ENCODE measurements at places on chromosomes 4 and X.

DNA sequence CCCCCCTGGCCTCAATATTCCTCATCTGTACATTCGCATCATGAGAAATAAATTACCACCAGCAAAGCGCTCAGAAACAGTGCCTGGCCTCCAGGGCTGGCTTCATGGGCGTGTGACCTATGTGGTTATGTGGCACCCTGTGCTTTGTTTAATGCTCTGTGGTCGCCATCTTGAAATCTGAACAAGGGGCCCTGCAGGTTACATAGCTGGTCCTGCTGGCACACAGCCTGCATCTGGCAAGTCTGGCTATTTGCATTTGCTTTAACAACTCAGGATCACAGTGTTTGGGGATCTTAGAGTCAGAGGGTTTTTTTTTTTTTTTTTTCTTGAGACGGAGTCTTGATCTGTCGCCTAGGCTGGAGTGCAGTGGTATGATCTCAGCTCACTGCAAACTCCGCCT, 9.9 kb downstream of the FOXP3 start:
- DNase-seq, result no peak

DNA sequence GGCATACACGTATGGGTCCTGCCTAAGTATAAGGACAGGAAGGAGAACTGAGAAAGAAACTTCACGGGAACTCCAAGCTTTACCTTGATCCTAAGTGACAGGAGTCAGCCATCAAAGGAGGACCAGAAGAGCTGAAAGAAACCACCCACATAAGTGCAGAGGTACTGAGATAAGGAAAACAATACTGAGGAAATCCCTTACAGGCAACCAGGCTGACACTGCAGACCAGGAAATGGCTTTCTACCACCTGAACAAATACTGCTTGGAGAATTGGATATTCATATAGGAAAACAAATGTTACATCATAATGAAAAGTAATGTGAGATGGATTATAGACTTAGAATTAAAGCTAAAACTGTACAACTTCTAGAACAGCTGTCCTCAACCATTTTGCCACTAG, 127.0 kb downstream of the IL15 start:
- DNase-seq, result no peak

- no peak for DNase-seq
Measured at GRCh38 chrX:124518885-124519284, 172.5 kb downstream of the SH2D1A start.

DNA sequence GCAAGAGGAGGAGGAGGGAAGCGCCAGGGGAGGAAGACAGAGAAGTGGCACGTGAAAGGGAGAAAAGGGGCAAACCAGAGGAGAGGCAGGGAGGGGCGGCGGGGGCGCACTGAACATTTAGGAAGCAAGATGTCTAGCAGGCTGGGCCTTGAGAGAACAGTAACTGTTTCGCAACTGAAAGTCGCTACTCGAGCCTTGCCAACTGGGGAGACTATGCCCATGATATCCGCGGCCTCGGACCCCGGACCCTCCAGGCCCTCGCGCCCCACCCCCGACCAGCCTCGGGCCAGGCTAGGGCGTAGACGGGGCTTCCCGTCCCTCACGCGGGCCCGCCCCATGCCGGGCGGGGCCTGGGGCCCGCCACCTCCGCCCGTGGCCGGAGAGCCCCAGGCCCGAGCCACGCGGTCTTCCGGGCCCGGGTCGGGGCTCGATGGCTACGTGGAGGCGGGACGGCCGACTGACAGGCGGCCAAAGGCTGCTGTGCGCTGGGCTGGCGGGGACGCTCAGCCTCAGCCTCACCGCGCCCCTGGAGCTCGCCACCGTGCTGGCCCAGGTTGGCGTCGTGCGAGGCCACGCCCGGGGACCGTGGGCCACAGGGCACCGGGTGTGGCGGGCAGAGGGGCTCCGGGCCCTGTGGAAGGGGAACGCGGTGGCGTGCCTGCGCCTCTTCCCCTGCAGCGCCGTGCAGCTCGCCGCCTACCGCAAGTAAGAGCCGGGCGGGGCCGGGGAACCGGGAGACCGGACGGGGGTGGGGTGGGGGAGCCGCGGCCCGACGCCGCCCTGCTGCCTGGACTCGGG, at the start of gene SLC25A43:
Gene SLC25A43, plus strand, starts transcription at position 363 of the 798 bp plus-strand sequence. Its CDS starts 68 bp downstream, at position 431.
- peak; percentile 25 for DNase-seq

DNA sequence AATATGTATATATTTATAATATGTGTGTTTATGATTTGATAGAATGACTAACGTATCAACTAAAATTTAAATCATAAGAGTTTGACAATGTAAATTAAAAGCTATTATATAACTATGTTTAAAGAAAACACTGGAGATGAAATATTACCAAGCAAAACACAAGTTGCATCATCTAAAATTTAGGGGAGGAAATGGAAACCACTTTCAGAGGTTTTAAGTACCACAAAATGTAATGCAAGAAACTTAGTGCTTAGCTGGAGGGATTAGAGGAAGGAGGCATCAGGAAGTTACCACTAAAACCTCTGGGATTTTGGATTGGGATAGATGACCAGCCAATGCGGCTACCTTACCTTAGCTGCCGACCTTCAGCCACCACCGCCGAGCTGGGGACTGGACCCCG, 1192.1 kb upstream of the PRKX start:
- no peak for DNase-seq

DNA sequence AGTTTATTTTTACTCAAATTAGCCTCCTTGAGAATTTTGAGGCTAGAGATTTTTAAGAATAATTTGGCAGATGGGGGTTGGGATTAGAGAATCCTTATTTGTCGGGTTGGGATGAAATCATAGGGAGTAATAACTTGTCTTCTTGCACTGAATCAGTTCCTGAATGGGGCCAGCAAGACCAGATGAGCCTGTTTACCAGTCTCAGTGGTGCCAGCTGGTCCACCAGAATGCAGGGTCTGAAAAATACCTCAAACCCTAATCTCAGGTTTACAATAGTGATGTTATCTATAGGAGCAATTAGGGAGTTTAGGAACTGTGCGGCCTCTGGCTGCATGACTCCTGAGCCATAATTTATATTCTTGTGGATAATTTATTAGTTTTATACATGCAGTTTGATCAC, 705.9 kb upstream of the AGA start:
- no peak for DNase-seq

- DNase-seq, result no peak
Measured at GRCh38 chr4:6815029-6815836, 32.7 kb downstream of the KIAA0232 start.

DNA sequence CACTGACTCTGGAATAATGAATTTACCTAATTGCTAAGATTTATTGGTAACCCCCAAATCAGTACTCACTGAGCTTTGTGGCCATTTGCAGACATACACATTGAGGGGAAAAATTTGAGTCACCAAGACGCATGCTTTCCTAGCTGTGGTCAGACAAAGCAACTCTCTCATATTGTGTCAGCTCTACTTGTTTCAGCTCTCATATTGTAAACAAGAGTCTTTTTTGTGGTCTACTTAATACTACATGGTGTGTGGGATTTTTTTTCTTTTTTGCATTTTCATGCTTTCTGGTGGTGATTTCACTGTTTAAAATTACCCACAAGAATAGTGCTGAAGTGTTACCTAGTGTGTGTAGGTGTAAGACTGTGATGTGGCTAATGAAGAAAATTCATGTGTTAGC, 428.2 kb upstream of the GALNT7 start:
- no peak for DNase-seq

- DNase-seq, result no peak
Measured at GRCh38 chrX:46477435-46477834, 67.8 kb downstream of the ZNF674 start.

DNA sequence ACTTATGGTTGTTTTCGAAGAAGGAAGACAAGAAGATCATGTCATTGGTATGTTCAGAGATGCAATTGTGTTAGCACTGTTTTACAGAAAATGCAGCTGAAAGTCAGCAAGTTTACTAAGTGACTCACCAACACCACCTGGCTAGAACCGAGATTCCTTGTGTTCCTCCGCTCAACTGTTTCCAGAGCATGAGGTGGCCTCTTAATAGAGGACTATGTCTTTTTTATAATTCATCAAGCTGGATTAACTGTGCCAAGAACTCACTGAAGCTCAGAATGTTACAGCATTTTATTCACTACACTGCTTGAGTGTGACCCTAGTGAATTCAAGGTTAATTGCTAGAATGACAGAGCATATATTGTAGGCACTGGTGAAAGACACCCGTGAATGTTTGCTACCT, 1573.5 kb upstream of the TENM3 start:
- no peak for DNase-seq

DNA sequence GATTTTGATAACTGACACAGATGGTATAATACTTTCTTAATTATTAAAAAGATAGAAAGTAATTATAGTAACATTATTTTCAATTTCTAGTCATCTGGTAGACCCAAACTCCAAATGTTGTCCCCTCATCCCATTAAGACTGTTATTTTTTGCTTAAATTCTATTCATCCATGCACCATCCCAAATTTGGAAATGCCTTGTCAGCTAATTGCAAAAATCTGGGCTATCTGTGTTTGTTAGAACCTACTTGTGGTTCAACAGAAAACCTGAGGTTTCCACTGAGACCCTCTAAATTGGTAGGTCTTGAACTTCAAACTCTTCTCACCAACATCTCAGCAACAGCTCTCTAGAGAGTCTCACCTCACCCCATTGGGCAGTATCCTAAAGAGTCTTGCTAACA, 172.2 kb upstream of the ADGRL3 start:
- DNase-seq, result no peak

DNA sequence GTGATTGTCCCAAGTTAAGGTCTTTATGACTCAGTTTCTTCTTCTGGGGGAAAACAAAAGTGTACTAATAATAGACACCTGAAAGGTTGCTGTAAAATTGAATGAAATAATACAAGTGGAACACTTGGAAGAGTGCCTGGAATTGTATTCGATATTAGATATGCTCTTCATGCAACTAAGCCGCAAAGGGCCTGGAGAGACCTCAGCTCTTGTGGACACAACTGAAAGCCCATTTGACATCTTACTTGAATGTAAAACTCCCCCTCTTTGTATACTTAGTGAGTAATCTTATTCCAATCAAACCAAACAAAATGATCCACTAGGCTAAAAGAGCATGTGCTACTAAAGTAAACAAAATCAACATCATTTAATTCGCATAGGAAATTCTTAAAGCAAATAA, 511 bp upstream of the MAP9 start:
- DNase-seq, result no peak

- DNase-seq, result peak; percentile 41
Measured at GRCh38 chrX:155148724-155149537, 67.3 kb upstream of the VBP1 start.

- DNase-seq, result no peak
Measured at GRCh38 chr4:11469650-11470437, 41.1 kb upstream of the HS3ST1 start.

- DNase-seq, result no peak
Measured at GRCh38 chr4:37909332-37910090, 18.6 kb downstream of the TBC1D1 start.

DNA sequence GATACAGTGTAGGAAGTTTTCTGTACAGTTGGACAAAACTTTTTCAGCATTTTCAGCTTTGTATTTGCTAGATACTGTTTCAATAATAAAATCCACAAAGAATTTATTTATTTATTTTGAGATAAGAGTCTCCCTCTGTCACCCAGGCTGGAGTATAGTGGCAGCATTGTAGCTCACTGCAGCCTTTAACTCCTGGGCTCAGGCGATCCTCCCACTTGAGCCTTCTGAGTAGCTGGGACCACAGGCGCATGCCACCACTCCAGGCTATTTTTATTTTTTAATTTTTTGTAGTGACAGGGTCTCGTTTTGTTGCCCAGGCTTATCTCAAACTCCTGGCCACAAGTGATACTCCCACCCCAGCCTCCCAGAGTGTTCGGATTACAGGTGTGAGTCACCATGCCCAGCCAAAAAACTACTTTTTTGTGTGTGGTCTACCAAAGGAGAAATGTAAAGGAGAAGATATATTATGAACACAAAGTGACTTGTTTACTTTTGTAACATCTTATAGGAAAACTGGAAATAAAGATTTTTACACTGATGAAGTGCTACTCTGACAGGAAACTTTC, 13.0 kb upstream of the SOWAHD start:
- DNase-seq, result no peak

- DNase-seq, result no peak
Measured at GRCh38 chr4:74612837-74613236, 167.9 kb downstream of the AREG start.

GRCh38 chrX:16836371-16836770, 33.8 kb downstream of the RBBP7 start:
- DNase-seq, result peak; percentile 3

- no peak for DNase-seq
Measured at GRCh38 chr4:109389369-109390114, 44.1 kb upstream of the SEC24B start.

GRCh38 chr4:103757631-103758030, 37.8 kb upstream of the TACR3 start:
- DNase-seq, result no peak

- no peak for DNase-seq
Measured at GRCh38 chrX:104013158-104013557, 350 bp downstream of the H2BW1 start.

GRCh38 chrX:149528381-149528780, 12.4 kb upstream of the EOLA1 start:
- DNase-seq, result no peak

DNA sequence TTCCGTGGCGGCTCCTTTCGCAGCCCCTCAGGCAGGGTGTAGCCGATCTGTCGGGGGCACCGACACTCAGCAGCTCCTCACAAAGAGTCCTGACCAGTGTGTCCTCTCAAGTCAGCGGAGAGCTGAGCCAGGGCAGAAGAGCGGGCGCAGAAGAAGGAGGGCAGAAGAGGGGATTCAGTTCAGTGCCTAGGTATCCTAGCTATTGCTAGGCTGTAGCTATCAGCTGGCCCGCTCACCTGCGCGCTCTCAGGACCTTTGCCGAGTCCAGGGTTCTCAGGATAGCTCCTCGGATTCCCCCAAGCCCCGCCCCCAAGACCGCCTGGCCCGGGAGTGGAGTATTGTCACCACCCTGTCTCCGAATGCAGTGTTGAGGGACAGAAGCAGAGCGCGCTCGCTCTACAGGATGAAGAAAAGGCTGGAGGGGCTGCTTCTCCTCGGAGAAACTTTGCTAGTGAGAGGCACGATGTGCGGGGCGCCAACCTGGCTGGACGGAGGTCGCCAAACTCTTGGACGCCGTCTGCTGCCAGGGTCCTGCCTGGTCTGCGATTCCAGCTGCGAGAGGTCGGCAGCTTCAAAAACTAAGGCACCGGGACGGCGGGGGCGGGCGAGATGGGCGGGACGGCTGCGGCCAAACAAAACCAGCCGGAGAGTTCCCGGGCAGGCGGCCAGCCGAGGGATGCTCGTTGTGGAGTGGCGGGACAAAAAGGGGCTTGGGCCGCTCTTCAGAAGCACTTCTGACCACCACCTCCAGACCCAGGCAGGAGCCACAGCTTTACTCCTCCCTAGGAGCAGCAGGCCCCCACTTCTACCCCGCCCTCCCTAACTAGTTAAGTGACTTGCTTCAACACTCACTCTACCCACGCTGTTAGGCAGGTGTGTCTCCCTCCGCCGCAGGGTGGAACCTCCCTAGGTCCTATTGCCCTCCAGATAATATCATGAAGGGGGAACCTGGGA, at the start of gene XKRX:
Gene XKRX, minus strand, starts transcription at position 258 of the 954 bp plus-strand sequence. CDS start 613 bp downstream, outside the sequence.
- DNase-seq, result peak; percentile 18

DNA sequence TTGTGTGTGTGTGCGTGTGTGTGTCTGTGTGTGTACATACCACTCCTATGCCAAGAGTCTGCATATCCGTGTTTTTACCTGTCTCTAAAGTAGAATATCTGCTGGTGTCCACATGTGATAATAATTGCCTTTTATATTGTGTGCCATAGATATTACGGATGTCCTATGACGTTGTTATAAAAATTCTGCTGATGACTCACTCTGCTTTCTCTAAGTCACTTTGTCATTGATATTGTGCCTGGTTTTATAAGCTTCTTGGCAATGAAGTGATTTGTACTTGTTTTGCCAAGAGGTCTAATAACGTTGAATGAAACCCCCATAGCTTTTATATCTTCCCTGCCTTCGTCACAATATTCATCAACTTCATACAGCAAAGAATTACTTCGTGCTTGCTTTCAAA, 102.6 kb upstream of the C1GALT1C1 start:
- no peak for DNase-seq

GRCh38 chr4:41430792-41431191, 107.2 kb upstream of the LIMCH1 start:
- no peak for DNase-seq
